Stimulated activated naive CD4-positive, alpha-beta T cell (primary cell): ENCODE measurements at places on chromosomes 11 and 22.

- DNase-seq = no peak
Measured at GRCh38 chr22:48238966-48239365, 1476.5 kb downstream of the TBC1D22A start.

DNA sequence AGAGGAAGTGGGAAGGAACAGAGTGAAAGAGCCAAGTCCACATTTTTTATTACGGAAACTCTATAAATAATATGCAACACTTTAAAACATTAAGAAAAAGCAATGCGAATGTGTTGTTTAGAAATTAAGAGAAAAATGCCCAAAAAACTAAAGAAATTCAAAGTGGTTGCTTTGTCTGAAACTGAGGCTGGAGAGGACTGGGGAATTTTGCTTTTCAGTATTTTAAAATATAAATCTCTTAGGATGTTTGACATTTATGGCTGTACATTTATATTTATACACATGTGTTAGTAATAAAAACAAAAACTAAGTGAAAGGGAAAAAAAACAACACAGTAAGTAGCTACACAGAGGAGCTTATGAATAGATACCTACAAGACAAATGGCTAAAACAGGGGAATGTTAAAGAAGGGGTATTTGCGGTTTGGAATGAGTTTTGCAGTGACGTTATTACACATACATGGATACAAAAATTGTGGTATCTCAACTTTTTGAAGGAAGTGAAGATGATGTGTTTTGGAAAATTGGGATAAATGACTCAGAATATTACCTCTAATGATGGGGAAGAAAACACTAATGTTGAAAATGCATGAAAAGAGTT lies 97.0 kb upstream of the DRD2 start:
- no peak for DNase-seq

- no peak for DNase-seq
Measured at GRCh38 chr22:32717337-32718240, 83.9 kb upstream of the TIMP3 start.

GRCh38 chr11:81492923-81493445 lies 1240.7 kb downstream of the FAM181B start:
- no peak for DNase-seq

DNA sequence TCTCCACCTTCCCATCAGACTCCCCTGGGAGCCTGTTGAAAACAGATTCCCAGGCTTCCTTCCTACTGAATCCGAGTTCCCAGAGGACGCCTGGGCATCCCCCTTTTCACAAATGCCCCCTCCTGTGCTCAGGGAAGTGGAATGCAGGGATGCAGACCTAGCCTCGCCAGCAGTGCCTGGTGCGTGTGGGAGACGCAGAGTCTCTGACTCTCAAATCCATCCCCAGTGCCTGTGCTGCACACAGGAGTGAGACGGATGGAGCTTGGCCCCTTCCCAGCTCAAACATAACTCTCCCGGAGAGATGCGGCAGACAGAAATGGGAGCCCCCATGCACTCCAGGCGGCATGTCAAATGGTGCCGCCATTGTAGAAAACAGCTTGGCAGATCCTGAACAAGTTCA lies 62.6 kb downstream of the CTTN start:
- no peak for DNase-seq

- DNase-seq = no peak
Measured at GRCh38 chr22:27984001-27984695, 65.1 kb upstream of the PITPNB start.

- no peak for DNase-seq
Measured at GRCh38 chr22:49190816-49191505, 636.7 kb downstream of the BRD1 start.

DNA sequence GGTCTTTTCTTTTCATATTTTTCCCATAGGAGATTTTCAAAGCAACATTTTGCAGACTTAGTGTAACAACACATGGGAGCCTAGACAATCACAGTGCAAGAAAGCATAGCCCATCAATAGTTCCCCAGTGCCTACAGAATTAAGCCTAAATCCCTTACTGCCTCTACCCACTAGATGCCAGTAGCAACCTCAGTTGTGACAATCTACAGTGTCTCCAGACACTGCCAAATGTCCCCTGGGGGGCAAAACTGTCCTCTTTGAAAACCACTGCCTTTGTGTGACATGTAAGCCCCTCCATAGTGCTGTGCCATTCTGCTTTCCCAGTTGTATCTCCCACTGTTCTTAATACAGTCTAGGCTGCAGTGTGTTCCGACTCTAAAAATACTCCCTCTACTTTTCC lies 1329.0 kb downstream of the LRRC4C start:
- no peak for DNase-seq

GRCh38 chr11:65456418-65456817 lies 33.8 kb downstream of the NEAT1 start:
- DNase-seq = no peak

GRCh38 chr11:45670386-45671135 lies 5.1 kb upstream of the CHST1 start:
- DNase-seq = no peak

DNA sequence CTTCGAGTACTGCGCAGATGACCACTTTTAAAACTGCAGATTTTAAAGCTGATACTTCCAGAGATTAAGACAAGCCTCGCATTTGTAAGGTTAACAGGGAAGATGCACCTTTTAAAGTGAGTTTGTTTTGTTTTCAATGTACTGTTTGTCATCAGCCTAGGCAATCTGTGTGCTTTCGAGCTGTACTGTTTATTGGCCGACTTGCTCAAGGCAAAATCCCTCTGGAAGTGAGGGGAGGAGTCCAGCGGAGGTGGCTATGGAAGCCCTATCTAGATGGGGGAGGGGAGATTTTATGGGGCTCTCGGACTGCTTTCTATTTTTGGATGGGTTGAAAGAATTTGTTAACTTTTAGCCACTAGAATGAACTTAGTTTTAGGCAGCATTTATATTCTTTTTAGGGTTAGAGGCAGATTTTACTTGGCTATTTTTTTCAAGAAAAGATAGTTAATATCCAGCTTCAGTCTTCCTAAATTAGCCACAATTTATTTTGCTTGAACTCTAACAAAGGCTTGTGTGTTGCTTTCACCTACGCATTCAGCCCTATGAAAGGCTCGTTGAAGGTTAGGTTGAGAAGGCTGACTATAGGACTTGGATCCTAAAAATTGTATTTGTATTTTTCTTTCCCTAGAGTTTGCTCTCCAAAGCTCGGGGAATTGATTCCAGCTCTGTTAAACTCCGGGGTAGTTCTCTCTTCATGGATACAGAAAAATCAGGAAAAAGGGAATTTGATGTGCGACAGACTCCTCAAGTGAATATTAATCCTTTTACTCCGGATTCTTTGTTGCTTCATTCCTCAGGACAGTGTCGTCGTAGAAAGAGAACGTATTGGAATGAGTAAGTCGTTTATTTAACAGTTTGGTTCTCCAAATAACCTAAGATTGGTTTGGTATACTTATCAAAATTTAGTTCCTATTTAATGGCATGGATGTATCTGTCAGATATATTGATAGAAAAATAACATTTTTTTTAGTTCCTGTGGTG lies 2.1 kb downstream of the WEE1 start:
- no peak for DNase-seq

DNA sequence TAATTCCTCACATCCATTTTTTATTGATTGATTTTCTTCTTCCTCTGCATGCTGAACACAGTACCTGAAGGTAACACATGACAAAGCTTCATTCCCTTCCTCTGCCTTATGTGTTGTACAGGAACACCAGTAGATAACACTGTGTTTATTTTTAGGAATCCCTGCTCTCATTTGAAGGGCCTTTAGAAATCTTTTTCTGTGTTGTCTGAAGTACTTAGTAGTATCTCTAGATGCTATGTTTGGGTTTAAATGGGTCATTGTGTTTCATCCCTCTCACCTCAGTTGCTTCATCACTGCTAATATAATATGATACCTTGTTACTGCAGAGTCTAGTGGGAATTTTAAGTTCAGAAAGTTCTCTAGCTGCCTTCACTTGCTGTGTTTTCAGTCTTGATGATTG lies 10.2 kb downstream of the MADD start:
- DNase-seq = no peak

DNA sequence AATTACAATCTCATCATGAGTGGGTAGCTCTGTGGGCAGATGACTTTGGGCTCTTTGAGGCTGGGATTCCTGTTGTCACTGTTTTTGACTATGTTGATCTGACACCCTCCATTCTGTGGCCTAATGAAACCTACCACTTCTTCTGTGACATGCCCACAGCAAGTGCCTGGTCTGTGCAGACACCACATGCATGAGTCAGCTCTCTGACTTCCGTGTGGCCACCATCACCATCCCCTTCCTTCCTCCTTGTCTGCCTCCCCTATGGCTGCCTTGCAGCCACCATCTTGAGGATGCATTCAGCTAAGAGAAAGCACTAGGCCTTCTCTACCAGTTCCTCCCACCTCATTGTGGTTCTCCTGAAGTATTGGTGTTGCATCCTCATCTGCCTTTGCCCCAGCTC lies 15.3 kb upstream of the OR10V1 start:
- DNase-seq = no peak

GRCh38 chr11:62054484-62055121 lies 69.2 kb upstream of the INCENP start:
- no peak for DNase-seq

- no peak for DNase-seq
Measured at GRCh38 chr11:61828629-61829407, 718 bp downstream of the FADS2 start.

DNA sequence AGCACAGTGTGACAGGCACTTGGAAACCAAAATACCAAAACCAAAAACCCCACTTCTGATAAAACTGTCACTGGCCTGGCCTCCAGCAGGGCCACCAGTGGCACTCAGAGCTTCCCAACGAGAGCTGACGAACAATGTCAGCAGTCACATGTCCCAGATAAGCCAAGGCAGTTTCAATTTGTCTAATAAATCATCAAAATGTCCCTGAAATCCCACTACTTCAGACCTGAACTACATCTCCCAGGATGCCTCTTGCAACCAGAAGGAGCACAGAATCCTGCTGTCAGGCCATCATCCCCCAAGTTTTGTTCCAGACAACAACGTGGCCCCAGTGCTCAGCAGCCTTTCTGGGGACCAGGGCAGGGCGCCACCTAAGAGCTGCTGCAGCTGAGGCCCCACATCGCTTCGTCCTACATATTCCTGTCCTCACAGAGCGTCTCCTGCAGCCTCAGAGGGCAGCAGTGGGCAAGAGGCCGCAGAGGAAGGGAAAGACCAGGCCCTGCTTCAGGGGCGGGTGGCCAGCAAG lies 25.1 kb downstream of the LRFN4 start:
- DNase-seq = no peak

GRCh38 chr22:37746366-37747079 lies 49.7 kb downstream of the TRIOBP start:
- no peak for DNase-seq

- no peak for DNase-seq
Measured at GRCh38 chr11:110035357-110035756, 57.8 kb upstream of the ZC3H12C start.

DNA sequence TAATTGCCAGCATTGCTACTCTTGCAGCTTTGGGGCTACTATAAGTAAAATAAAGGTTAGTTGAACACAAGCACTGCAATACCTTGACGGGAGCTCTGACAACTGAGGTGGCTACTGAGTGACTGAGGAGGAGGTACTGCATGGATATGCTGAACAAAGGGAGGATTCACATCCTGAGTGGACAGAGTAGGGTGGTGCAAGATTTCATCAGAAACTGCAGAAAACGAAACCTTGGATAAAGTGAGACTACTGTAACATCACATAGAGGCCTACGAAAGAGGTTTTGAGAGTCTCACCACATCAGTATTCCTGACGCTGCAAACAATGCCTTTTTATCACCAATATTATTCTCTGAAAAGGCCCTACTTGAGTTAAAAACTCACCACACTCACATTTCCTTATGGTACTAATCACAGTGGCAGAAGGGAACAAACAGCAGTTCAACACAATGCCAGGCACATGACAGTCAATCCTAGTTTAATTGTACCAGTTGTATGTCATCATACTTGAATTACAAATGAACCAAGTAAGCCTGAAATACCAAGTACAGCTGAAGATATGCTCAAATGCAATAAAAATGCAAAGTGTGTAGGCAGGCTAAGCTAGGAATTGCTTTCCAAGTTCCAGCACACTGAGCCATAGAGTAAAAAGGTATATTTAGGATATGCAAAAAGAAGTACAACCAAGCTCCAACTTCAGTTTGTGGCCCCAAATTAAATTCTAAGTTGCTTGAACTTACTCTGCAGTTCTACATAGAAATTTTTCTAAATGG lies 4.0 kb upstream of the GPR83 start:
- DNase-seq = no peak

DNA sequence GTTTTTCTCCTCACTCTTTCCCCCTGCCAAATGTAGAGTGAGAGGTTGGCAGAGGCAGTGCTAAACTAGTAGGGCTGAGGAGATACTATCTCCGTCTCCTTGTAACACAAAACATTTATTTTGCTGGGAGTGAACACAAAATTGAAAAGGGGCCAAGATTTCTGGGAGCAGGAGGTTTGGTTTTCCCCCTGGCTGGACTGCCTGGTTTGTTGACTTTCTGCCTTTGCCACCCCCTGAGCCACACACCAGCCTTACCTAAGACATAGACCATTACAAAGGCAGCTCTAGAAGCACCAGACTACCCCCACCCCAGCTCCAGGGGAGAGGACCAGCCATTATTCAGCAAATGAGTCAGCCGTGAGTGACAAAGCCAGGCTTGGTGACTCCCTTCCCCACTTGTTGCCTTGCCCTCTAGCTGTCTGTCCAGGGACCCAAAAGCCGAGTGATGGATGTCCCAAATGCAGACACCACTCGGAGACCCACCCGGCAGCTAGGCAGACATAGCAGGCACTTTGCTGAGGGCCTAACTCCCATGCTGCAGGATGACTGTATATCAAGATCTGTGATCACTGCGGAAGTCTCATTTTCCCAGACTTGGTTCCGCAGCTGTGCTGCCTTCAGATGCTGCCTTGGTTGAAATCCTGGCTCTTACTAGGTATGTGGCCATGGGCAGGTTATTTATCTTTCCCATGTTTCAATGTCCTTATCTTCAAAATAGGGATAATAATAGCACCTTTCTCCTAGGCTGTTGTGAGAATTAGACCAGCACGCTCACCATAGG lies 17.7 kb upstream of the CDON start:
- DNase-seq = no peak

- DNase-seq = no peak
Measured at GRCh38 chr11:79400717-79401330, 40.0 kb downstream of the TENM4 start.

- DNase-seq = peak; percentile 79
Measured at GRCh38 chr11:117950301-117950700, 21.1 kb upstream of the TMPRSS13 start.
